ENCODE measurements at places on chromosomes 2 and 18.

DNA sequence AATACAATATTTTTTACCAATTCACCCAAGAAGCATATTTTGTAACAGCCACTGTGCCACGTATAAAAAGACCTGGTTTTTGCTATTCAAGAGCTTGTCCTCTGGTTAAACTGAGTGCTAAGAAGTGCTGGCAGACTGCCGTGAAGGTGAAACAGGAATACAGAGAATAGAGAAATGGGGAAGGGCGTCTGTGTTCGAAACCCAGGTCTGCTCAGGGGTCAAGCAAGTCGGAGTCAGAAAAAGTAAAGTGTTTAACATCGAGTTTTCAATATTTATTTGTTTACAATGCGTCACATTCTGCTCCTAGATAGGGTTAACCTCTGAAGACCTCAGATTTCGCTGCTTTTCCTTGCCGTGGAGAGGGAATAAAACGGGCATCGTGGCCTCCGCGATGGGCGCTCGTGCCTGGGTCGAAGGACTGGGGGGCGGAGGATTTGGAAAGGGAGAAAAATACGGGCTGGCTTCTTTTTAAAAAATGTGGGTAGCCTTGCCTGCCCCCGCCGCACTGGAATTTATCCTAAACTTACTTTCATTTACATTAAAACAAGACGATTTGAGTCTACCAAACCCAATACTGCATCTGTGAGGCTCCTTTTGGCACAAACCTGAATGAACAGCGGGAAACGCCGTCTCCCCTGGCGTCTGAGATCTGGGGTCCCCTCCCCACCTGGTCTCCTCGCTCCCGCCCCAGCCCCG is 1.1 kb upstream of the SNTG2 start:
- no peak for DNase-seq

GRCh38 chr2:62923881-62924280 is 126.7 kb upstream of the OTX1 start:
- no peak for DNase-seq

DNA sequence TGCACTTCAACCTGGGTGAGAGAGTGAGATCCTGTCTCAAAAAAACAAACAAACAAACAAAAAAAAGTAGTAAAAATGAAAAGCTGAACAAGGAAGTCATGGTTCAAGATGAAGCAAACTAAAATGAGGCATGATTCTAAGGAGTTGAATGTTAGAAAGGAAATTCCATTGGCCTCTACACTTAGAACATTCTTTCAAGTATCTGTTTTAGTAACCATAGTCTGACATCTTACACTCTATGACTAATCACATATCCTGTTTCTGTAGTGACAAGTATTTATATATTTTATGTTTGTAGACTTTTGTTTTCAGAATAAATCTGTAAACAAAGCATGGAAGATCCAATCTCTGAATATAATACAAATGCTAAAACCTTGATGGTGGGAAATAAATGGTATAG is 164.1 kb downstream of the KIAA1328 start:
- DNase-seq, result no peak

DNA sequence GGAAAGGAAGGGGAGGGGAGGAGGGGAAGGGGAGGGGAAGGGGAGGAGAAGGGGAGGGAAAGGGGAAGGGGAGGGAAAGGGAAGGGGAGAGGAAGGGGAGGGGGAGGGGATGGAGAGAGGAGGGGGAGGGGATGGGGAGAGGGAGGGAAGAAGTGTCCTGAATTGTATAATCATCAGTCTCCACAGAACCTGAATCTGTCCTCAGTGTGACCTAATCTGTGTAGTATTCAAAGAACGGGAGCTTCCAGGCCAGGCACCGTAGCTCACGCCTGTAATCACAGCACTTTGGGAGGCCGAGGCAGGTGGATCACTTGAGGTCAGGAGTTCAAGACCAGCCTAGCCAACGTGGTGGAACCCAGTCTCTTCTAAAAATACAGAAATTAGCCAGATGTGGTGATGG is 41.1 kb upstream of the CCDC150 start:
- no peak for DNase-seq

DNA sequence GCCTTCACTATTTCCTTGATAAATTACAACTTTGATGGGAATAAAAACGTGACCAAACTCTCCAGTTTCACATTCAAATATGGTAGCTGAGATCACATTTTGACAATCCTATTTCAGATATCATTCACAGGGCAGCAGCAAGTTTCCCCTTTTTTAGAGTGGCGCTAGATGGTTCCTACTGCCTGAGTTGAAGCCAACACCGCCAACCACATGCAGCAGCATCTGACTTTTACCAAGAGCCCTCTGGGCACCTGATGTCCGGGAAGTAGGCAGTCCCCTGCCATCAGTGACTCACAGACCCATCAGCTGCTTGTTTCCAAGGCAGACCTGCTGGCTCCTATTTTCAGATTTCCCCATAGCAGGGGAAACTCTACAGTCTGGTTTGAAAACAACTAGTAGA is 4.0 kb upstream of the MREG start:
- no peak for DNase-seq

- no peak for DNase-seq
These were observed at the start of gene NTSR2 for GRCh38 chr2:11669454-11670291. Gene NTSR2 (minus strand): TSS chr2:11670195. CDS start chr2:11670129, 66 bp downstream.

DNA sequence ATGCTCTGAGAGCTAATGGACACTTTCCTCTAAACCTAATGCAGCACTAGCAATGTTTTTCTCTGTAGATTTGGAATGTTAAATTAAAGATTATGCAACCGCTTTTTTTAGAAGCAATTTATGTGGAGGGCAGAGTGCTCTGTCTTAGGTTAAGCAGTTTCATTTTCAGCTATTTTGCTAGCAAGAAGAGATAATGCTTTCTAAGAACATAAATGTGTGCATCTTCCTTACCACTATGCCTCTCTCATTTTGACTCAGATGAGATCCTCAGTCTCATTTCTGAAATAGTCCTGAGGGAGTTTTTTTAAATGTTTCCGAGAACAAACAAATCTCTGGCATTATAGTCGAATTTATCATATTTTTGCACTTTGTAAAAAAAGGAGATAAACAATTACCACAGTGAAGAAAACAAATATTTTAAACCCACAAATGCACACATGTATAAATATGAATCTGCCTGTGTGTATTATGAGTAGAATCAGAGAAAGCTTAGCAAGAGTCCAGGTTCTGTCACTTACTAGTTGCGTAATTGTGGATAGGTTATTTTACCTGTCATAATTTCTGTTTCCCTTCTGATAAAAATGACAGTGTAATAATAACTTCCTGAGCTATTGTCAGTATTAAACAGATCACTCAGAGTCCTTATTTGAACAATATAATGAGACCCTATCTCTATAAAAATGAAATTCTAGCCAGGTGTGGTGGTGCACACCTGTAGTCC is 207.7 kb upstream of the CRIM1 start:
- DNase-seq, result no peak

GRCh38 chr2:225017713-225018112 is 24.6 kb downstream of the DOCK10 start:
- DNase-seq, result no peak

DNA sequence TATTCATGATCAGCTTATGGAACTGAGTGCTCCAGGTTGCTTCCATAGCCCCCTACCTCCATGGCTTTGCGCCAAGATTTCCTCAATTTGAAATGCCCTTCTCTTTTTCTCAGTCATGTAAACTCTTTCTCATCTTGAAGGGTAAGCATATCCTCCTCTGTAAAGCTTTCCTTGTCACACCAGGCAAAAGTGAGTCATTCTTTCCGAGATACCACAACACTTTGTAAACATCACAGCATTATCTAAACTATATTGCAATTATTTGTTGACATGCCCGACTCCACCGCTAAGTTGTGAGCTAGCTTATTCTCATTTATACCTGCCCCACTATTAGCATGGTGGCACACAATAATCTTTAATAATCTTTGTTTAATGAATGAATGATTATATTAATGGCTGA is 419.5 kb upstream of the CHST9 start:
- no peak for DNase-seq

DNA sequence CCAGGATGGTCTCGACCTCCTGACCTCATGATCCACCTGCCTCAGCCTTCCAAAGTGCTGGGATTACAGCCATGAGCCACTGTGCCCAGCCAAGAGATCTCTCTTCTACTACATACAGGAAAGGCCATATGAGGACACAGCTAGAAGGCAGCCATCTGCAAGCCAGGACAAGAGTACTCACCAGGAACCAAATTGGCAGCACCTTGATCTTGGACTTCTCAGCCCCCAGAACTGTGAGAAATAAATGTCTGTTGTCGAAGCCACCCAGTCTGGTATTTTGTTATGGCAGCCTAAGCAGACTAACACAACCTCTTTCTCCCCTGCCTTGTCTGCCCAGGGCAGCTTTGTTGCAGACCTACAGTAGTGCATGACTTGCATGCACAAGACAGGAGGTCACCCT is 211.3 kb upstream of the HAAO start:
- no peak for DNase-seq

- DNase-seq, result no peak
These were observed 15.8 kb upstream of the IER3IP1 start for GRCh38 chr18:47191961-47192360.

GRCh38 chr2:112483042-112483473 is 1.1 kb downstream of the TTL start:
- DNase-seq, result no peak

- no peak for DNase-seq
These were observed 594 bp downstream of the FAM161A start for GRCh38 chr2:61853086-61853846.

DNA sequence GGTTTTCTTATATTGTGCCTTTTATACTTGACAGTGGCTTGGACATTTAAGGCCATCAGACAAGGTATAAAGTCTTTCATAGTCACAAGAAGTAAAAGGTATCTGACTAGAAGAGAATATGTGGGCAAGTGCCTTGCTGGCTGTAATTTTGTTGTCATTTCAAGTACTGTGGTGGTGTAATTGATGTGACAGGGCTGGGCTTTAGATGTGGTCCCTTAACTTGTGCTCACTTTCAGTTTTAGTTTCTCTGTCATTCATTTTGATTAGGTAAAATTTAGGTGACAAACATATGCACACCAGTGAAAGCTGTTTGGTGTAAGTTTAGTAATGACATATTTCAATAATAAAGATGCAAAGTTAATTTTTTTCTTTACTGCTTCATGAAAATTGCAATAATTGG is 31.2 kb upstream of the TBR1 start:
- DNase-seq, result no peak

DNA sequence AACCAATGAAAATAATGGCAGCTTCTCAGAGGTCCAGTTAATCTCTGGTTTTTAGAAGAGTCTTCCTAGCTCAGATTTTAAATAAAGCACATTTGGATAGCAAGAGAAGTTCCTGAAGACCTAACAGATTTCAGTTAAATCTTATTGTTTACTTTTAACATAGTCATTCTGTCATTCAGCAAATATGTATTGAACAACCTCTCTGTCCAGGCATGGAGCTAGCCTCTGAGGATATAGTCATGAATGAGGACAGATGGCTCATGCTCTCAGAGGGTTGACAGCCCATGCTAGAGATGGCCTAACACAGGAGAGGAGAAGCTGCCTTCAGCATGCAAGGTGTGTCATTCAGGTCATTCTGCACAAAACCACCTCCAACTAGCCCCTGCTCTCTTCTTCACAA is 6.2 kb downstream of the CCBE1 start:
- DNase-seq, result no peak

DNA sequence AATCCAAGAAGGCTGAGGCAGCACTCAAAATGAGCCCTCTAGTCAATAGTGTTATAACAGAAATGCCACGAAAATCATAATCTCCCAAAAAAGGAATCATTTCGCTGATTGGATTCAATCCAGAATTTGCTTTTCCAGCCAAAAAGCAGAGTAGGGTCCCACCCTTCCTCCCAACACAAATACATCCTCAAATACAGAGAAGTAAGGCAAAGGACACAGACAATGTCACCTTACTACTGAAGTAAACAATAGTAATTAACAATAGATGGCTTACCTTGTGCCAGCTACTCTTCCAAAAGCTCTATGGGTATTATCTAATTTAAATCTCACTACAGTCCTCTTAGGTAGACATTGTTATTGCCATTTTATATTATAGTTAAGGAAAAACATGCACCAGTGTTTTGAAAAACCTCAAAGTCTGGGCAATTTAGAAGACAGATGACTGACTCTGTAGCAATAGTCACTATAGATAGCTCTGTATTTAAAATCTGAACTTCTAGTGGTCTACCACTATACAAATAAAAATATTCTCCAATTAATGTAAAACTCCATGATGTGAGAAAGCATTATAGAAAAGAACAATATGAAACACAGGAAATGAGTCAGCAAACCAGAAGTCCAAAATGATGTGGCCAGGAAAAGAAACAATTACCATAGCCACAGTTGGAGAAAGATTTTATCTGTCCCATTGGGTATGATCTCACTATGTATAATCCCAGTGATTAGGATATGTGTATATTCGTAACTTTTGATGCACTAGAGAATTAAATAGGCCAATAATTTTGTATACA is 305.0 kb upstream of the ERBB4 start:
- DNase-seq, result no peak

DNA sequence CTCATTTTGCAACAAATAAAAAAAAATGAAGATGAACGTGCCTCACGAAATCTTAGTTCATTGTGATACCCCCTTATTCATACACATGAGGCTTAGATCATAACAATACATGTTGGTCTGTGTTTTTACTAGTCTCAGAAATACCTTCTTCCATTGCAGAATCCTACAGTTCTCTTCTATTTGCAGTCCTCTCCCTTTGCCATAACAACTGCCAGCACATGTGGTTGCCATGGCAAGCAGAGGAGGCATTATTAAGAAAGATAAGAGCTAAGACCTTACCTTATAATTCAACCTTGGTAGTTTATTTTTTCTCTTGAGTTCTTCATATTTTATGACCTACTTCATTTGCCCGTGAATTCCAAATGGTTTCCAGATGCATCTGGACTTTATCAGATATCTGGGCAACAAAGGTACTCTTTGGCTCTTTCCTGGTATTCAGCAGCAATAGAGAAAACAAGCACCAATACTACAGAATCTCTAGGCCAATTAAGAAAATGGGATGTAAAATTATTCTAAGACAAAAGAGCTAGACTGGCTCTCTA is 524.0 kb downstream of the CMPK2 start:
- DNase-seq, result no peak

- DNase-seq, result no peak
These were observed 67.5 kb downstream of the COPS8 start for GRCh38 chr2:237153181-237153580.

DNA sequence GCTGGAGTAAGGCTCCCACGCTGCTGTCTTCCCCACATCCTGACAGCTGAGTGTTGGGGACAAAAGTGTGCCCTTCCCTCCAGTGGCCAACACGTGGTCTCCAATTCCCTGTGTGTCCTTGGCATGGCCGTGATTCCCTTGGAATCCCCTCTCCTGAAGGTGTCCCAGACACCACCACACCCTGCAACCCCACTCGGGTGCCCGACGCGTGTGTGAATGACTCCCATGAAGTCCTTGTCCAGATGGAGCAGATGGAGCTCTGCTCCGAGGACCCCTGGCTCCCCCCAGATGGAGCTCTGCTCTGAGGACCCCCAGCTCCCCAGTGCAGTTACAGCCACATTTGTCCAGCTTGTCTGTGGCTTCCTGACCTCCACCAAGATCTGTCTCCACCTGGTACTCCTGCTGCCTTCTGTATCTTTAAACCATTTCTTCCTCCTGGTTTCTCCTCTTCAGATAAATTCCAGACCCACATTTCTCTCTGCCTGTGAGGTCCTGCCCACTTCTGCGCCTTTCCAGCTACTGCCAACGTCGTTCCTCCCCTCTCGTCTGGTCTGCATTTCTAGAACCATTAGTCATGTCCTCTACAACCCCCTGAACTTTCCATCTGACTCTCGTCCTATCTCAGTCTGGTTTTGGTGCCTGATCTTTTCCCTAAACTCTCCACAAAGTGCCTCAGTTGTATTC is 86.8 kb upstream of the PXDN start:
- DNase-seq, result no peak

GRCh38 chr2:128591022-128591860 is 272.6 kb upstream of the HS6ST1 start:
- DNase-seq, result no peak

GRCh38 chr18:54720620-54721019 is 107.7 kb upstream of the RAB27B start:
- DNase-seq, result no peak

Data from thoracic aorta (tissue), 2 donors.